CD4-positive, alpha-beta T cell treated with Interleukin-4 for 4 hours (primary cell): ENCODE measurements at places on chromosomes 3 and 15.

DNA sequence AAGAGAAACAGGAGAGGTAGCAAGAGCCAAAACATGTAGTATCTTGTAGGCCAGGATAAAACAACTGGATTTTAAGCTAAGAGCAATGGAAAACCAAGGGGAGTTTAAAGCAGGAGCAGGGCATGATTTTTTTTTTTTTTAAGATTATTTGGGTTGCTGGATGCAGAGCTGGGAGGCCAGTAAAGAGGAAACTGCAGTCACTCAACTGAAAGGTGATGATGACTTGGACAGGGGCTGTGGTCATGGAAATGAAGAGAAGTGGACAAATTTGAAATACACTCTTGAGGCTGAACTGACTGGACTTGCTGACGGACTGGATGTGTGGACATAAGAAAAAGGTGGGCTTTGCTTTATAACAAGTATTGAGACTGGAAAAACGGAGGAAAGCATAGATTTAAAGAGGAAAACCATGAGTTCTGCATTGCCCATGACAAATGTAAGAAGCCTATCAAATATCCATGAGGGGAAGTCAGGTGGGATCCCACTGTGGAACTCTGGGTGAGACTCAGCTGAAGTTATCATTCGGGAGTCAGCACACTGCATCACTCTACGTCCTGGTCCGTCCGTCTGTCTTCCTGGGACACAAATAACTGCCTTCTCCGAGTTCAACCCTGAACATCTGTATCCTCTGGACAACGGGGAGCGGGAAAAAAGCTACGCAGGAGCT, 688 bp downstream of the XPC start:
- DNase-seq: no peak

- DNase-seq: no peak
These were observed 715.1 kb upstream of the NR2F2 start for GRCh38 chr15:95615436-95615835.

- DNase-seq: no peak
These were observed 38.0 kb upstream of the RFTN1 start for GRCh38 chr3:16551342-16551976.

GRCh38 chr3:29887451-29887850, 606.6 kb downstream of the RBMS3 start:
- DNase-seq: no peak

- no peak for DNase-seq
These were observed 45.3 kb upstream of the SPESP1 start for GRCh38 chr15:68885070-68885469.

- no peak for DNase-seq
These were observed 14.7 kb downstream of the IQGAP1 start for GRCh38 chr15:90402767-90403166.

DNA sequence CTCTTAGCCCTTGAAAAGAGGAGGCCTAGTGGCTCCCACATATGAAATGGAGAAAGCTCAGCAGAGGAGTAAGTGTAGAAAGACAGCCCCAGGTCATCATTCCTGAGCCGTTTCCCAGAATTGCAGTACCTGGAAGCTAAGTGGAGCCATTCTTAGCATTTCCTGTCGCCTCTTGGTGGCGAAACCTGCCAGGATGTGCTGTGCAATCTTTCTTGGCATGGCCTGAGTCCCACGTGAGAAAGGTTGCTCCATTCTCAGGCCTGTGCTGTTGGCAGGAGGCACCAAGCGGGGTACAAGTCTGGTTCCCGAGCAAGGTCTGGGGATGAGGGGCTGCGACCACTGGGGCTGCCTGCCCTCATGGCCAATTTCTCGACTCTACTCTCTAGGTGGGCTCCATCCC, 207.2 kb upstream of the TPM1 start:
- no peak for DNase-seq

GRCh38 chr3:30290479-30290878, 315.9 kb upstream of the TGFBR2 start:
- no peak for DNase-seq

- no peak for DNase-seq
These were observed 30.6 kb downstream of the PSMD6 start for GRCh38 chr3:63992516-63993209.

- no peak for DNase-seq
These were observed 23.6 kb upstream of the GHSR start for GRCh38 chr3:172471903-172472302.

DNA sequence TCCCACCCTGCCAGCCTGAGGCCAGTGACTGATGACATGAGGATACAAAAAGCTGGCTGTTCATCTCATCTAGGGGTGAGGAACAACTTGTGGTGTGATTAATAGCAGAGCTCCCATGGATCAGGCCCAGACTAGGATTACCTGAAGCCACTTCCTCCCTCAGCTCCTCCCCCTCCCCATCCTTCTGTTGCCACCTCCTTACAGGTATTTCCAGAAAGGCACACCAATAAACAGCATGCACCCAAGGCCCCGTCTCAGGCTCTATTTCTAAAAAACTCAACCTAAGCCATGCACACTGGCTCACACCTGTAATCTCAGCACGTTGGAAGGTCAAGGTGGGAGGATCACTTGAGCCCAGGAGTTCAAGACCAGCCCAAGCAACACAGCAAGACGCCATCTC, 54.1 kb downstream of the SRGAP3 start:
- DNase-seq: no peak

GRCh38 chr3:63863150-63864007, at the start of the genes ATXN7 and THOC7:
Gene ATXN7 (plus strand): TSS chr3:63863867. CDS start chr3:63912599, 48,732 bp downstream.
Gene THOC7 (minus strand): TSS chr3:63863805. CDS start chr3:63863790, 15 bp downstream.
- DNase-seq: peak; percentile 69

GRCh38 chr3:164278550-164278949, 799.7 kb downstream of the SI start:
- DNase-seq: no peak

DNA sequence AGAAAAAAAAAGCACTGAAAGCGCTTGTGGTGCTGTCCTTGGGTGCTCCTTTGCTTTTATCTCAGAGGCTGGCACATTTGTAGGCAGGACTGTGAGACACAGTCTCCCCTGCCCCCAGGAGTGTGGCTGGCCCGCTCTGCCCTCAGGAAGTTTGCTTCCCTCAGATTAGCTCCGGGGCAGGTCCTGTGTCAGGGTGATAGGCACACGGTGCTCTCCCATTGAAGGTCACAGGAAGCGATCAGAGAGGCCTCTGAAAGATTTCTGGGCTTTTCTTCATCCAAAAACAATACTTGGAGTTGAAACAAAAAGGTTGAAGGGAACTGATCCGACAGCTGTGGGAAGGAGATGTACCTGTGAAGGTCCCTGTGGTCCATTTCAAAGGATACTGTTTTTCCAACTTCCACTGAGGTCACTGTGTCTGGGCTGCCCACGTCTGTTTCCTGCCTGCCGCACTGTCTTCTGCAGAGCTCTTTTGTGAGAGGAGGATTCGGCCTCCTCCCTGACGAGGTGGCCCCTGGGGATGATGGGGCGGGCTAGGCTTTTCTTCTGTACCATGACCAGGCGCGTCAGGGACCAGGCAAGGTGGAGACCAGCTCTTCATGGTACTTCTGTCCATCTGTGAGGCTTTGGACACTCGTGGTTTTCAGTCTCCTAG, 330.5 kb upstream of the CTDSPL start:
- DNase-seq: no peak

GRCh38 chr3:126685021-126685420, 19.0 kb upstream of the CHCHD6 start:
- no peak for DNase-seq

DNA sequence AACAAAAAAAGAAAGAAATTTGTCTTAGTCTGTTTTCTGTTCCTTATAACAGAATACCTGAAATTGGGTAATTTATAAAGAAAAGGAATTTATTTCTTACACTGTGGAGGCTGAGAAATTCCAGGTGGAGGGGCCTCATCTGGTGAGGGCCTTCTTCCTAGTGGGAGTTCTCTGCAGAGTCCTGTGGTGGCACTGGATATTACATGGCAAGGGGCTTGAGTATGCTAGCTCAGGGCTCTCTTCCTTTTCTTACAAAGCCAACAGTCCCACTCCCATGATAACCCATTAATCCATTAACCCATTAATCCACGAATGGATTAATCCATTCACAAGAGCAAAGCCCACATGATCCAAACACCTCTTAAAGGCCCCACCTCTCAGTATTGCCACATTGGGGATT, 2.9 kb upstream of the SATB1 start:
- DNase-seq: no peak

DNA sequence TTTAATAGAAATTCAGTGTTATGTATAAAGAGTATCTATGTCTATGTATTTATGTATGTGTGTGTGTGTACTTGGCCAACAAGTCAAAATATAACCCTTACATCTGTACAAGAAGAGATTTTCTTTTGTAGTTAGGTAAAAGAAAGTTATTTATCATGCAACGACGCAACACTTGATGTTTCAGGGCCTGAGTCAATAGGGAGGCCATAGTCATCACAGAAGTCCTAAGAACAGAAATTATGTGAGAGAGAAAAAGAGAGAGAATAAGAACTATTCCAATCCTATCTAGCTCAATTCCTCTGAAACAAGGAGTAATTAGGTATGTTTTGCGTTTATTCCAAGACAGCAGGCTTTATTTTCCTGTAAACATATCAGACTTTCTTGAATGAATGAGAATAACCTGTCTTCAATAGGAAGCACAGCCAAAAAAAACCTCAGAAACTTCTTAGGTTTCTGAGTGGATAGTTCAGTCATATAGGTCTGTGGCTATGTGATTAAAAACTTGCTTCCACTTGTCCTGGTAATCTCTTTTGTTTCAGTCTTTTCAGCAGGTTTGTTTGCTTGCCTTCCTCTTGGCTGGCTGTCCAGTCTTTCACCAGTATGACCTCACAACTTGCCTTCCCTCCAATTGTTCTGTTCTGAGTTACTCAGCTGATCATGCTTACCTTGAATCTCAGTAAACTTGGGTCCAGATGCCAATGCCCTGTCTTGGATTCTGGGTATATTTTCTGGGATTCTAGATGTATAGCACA, 382.4 kb upstream of the GBE1 start:
- DNase-seq: no peak
